ENCODE measurements at places on chromosomes 7 and 10.

GRCh38 chr10:15469111-15469510 is 98.0 kb upstream of the FAM171A1 start:
- DNase-seq: no peak

DNA sequence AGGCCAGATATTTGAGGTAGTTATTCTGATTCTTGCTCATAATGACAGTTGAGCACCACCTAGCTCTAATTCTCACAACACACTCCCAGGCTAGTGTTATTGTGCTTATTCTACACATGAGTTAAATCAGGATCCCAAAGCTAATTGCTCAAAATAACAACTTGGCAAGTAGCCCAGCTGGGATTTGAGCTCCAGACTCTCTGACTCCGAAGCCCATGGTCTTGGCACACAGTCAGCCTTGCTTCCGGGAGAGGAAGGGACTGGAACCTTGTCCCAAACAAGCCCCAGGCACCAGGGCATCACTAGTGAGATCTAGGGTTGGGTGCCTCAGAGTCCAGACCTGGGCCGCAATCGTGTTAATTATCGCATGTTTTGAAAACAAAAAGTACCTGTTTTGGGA is 101.4 kb downstream of the GPAM start:
- no peak for DNase-seq

GRCh38 chr10:69914398-69915214 is 112.9 kb downstream of the COL13A1 start:
- peak; percentile 82 for DNase-seq

- DNase-seq: no peak
Measured at GRCh38 chr10:86824151-86824550, 67.7 kb downstream of the BMPR1A start.

DNA sequence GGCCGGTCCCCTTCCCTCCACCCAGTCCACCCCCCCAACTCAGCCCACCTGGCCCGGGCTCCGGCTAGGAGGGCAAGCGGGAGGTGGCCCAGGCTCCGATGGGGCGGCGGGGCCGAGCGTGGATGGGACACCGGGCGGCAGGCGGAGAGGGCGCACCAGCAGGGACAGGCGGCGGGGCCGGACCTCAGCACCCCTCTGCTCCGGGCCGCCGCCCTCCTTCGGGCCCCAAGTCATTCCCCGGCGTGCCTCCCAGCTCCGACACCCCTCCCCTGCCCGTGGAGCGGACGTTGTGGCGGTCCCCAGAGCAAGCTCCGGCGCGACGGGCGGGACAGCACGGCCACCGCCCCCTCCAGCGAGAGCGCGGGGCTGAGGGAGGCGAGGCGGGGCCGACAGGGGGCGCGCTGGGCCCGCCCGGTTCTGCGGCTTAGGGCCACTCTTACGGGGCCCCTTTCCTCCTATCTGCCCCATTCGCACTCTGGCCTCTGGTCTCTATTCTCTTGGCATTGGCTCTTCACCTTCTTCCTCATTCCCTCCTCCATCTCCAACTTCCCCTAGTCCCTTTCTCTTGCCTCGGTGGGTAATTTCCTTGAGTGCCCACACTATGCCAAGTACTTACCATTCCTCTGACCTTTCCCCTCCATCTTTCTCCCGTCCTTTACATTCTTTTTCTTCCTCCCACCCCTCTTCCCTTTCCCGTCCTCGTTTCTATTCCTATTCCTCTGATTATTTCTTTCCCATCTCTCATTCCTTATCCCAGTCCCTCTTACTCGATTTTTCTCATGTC is 701 bp upstream of the GBX1 start:
- DNase-seq: peak; percentile 84

DNA sequence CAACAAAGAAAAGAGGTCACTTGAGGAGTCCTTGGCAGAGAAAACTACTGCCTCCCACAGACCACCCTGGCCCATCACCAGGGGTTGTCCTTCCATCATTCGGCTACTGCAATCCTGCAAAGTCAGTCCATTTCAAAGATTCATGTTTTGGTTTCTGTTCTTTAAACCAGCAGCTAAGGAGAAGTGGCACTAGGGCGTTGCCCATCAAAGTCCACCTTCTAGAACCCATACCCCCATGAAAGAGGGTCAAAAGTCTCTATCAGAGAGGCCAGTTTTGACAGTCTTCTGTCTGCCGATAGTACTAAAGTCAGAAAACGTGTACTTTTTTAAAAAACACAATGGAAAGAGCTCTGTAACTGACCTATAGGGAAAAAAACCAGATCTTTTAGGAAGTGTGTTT is 14.4 kb downstream of the CCDC6 start:
- no peak for DNase-seq

GRCh38 chr7:109997837-109998236 is 1093.1 kb upstream of the LRRN3 start:
- no peak for DNase-seq

DNA sequence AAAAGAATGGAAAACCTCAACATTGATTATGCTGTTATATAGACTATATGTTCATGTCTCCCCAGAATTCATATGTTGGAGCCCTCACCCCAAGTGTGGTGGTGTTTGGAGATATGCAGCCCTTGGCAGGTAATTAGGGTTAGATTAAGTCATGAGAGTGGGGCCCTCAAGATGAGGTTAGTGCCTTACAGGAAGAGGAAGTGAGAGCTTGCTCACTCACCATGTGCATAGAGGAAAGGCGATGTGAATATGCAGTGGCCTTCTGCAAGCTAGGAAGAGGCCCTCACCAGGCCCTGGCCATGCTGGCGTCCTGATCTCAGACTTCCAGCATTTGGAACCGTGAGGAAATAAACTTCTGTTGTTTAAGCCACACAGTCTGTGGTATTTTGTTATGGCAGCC is 14.8 kb downstream of the ZNF33A start:
- DNase-seq: no peak

DNA sequence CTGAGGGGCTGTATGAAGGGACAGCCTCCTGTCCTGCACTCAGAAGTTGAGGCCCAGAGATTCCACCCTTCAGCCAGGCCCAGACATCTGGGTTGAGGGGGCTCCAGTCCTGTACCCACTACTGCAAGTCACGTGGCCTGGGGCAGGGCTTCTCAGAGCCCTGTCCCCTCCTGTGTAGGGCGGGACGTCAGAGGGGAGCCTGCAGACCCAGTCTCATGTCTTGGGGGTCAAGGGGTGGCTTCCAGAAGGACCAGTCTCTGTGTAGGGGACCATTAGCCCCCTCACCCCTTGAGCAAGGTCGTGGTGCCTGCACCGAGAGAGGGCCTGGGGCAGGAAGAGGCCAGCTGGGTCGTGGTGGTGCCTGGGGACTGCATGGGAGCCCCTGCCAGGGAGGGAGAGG is 593 bp upstream of the PILRA start:
- no peak for DNase-seq

DNA sequence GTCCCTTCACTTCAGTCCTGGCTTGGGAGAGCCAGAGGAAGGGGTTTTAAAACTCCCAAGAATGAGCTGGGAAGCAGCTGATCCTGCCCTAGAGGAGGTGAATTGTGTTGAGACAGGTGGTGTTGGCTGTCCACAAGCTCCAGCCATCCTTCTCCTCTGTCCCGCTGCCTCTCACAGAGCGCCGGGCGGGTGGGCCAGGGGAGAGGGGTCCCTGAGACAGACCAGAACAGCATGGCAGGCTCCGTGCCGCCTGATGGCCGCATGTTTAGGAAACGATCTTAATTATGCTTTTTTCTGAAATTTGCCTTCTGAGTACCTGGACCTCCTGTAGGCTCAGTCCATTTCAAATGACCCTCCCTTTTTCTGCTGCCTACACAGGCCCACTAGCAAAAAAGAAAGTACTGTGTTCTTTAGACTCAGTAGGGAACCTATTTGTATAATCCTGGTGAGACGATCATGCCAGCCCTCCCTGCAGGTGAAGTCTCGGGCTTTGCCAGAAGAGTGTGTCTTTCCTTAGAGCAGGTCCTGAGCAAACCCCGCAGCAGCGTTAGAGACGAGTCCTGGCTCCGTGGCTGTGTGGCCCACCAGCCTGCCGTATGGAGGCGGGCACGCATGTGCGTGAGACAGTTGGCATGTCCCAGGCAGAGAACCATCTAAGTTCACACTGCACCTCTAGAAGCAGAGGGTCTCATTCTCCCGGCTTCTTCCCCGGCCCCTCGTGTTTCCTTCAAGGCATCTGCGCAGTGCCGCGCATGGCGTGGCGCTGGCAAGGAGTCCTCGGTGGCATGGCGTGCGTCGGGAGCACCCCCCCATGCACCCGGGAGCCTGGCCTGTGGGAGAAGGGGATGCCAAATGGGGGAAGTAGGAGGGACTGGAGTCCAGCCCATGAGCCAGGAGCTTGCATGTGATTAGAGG is 26.3 kb upstream of the PWWP2B start:
- DNase-seq: no peak

GRCh38 chr7:33379891-33380525 is 250.6 kb downstream of the BBS9 start:
- no peak for DNase-seq

DNA sequence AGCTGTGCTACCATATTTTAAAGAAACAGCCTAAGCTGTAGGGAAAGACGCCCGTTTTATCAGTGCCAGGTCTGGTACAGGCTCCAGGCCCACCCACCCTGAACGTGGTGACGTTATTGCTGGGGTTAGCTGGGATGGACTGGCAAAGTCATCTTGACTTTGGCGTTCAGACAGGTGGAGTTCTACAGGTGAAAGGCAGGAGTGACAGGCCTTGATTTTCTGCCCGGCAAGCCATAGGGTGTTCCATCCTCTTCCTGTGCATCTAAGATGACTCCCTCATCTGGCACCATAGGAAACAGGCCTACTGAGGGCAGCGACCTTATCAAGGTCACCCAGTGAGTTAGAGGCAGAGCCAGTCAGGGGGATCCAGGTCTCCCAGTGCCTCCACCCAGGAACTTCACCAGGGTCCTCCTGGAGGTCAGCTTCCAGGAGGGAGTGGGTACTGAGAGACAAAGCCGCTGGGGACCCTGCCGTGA is 41.6 kb downstream of the HK1 start:
- no peak for DNase-seq

GRCh38 chr7:64807731-64808365 is 13.6 kb downstream of the ZNF138 start:
- no peak for DNase-seq

GRCh38 chr7:15199482-15199881 is 296.9 kb upstream of the DGKB start:
- no peak for DNase-seq

GRCh38 chr7:102842284-102842683 is 70.5 kb upstream of the LRRC17 start:
- no peak for DNase-seq

GRCh38 chr7:25967278-25968204 is 184.5 kb upstream of the NFE2L3 start:
- no peak for DNase-seq

DNA sequence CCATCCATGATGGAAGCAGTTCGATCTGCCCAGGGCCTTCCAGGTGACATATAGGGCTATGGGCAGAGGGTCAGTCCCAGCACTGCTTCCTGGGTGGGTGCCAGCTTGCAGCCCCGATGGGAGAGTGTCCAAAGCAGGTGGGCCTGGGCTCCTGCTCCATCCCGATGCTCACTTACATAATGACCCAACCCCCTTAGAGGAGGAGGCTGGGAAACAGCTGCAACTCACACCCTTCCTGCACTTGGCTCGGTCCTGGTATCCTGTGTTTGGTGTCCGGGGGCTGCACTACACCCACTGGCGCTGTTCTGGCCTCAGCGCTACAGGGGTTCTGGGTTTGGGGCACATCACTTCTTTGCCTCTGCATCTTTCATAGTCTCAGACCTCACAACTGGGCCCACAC is 58.5 kb downstream of the PKD1L1 start:
- DNase-seq: no peak

Measured in 8988T (cell line).